ENCODE measurements at places on chromosomes 2 and 18. TPM values are rescaled to one million over a fixed set of nuclear protein-coding genes. Genes with fewer than 3 reads are reported as not detected.

- DNase-seq: peak; percentile 68
Observed at GRCh38 chr2:101328474-101329007, 20.0 kb upstream of the RNF149 start.

- no peak for DNase-seq
Observed at GRCh38 chr2:29119211-29119610, 4.0 kb downstream of the CLIP4 start.

The CTIF gene
- total RNA-seq: 2.7 TPM

The USP37 gene
- 27.4 TPM for total RNA-seq

The CFC1 gene
- total RNA-seq: not detected

DNA sequence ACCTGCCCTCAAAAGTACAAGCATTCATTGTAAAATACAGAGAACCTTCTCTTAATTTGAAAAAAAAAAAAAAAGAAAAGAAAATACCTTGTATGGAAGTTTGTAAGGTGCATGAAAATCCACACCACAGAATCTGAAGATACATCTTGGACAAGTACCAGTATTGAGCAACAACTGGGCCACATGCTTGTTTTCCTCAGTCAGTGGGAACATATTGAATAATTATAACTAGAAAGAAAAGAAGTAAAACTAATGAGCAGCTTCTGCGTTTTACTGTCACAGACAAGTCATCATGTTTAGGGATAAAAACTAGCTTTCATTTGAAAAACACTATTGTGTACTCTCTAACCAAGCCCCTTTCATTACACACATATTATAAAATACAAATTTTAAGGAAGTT is 5.8 kb upstream of the PEX13 start:
- no peak for DNase-seq
